ENCODE measurements at places on chromosomes 11 and 22.

GRCh38 chr11:28976012-28976800 lies 868.0 kb downstream of the METTL15 start:
- DNase-seq: no peak

GRCh38 chr22:31604137-31604705 lies 57.8 kb downstream of the PISD start:
- no peak for DNase-seq

DNA sequence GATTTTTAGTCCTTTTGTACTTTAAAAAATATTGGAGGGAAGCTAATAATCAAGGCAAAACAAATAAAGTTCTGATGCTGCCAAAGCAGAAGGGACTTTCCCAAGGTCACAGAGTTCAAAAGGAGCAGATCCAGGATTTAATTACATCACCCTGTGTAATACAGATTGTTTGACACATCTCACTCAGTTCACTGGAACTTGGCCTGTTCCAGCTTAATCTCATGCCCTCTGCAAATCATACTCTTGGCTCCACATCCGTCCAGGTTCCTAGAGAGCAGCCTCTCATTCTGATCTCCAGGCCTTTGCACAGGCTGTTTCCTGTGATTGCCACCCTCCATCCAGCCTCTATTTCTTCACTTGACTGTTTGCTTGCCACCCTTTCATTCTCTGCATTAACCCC lies 151.7 kb downstream of the SPON1 start:
- DNase-seq: no peak

DNA sequence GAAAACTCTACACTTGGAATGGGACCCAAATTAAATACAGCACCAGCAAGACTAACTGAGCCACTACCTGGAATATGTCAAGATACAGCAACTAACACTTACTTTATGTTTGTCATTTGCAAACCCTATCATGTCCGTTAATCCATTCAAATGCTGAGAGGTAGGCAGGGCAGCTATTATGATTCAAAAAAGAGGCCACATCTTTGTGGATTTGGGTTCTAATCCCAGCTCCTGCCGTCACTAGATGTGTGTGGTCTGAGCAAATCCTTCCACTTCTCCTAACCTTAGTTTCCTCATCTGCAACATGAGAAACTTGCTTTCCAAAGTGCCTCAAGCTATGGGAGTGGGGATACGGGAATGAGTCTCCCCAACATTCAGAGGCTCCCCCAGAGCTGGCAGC lies 24.2 kb downstream of the FLI1 start:
- no peak for DNase-seq

DNA sequence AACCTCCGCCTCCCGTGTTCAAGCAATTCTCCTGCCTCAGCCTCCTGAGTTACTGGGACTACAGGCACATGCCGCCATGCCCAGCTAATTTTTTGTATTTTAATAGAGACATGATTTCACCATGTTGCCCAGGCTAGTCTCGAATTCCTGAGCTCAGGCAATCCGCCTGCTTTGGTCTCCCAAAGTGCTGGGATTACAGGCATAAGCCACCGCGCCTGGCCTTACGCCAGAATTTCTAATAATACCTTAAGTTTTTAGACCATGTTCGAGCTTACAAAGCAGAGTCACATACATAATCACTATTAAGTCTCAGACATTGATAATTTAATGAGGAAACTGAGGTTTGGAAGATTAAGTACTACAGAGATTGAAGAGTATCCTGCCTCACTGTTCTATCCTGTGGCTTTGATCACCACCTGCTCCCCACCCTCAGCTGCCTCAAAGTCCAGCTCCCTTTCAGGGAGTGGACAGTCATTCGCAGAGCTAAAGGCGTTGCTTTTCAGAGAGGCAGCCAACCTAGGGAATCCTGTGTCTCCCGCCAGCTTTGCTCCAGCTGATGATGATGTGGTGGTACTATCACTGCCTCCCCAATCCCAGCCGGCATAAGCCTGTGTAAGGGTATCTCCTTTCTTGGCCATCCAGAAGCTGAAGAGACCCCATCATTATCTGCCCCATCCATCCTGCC lies 7.7 kb downstream of the UBASH3B start:
- no peak for DNase-seq

DNA sequence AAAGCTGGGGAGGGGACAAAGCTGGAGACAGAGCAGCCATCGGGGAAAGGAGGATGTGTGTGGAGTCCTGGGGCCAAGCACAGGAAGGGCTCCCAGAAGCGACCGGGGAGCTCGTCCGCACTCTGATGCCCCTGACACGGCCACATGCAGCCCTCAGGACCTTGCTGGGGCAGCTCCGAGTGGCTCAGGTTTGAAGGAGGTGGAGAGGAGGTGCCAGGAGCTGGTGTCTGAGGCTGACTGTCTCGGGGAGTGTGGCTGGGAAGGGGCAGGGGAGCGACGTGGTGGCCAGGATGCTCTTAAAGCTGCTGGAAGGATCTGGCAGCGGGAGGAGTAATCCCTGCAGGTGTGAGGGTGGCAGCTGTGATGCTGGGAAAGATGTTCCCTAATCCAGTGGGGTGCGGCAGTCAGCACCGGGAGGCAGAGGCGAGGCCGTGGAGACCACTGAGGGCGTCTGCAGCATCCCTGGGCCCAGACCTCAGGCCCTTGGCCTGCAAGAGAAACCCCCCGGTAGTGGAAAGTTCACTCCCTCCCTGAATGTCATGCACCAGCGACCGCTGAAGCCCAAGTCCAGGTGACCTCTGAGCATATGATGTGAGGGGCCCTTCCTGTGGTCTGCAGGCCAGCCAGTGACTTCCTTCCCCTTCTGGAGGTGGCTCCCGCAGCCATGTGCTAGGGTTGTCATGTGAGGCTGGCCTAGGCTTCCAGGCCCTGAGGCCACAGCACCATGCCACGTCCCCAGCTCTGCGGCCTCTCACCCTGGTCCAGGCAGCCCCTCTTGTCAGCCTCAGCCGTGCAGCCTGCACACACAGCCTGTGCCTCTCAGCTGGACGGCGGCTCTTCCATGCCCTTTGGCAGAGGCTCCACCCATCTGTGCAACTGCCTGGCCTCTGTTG lies 17.2 kb upstream of the CTSD start:
- no peak for DNase-seq

- DNase-seq: no peak
Measured at GRCh38 chr11:9605742-9606141, 32.3 kb downstream of the WEE1 start.

DNA sequence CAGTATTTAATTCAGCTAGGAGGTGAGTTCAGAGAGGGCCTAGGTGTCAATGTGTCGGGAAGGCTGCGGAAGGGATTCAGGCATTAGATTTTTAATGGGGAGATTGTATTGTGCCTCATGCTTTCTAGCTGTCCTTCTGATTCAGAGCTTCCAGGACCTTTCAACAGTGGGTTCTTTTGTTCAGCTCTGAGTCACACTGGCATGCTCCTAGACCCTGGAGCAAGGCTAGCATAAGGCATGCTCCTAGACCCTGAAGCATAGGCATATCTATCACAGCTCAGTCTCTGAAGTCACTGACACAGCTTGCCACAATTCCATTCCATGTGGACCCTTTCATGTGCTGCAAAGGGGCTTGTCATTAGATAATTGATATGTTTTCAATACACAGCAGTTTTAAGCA lies 396.9 kb downstream of the RAB38 start:
- no peak for DNase-seq

GRCh38 chr11:104148706-104149105 lies 15.2 kb downstream of the PDGFD start:
- no peak for DNase-seq

- no peak for DNase-seq
Measured at GRCh38 chr11:29027436-29027835, 919.2 kb downstream of the METTL15 start.

DNA sequence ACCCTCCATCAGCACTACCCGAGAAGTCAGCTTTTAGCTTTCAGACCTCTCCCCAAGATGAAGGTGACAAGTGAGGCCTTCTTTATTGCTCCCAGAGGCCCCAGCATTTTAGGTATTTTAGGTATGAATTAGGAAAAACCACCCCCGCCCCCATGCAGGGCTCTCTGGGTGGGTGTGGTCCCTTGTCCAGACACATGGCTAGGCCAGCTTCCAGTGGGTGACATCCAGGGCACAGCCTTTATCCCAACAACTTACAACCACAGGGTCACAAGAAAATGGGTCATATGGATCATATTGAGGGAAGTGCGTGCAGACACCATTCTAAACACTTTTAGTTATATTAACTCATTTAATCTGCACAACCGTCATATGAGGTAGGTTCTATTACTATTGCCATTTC lies 42.1 kb downstream of the RIBC2 start:
- no peak for DNase-seq

GRCh38 chr11:14813516-14813915 lies 78.5 kb downstream of the CYP2R1 start:
- no peak for DNase-seq

DNA sequence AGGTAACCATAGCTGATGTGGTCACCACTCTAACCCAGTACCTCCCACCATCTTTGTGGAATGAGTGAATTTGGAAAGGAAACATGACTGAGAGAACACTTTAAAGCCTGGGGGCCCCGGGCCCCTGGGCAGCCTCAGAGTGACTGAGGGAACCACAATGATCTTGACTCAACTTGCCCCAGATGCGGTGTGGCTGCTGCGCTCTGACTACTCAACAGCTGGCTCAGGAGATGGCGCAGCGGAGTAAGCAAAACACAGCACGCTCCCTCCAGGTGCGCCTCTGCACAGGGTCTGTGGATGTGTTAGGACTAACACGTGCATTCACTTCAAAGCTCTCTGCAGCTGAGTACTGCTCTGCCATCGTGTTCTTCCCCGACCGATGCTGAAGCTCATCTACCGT lies 5.9 kb downstream of the RNF215 start:
- no peak for DNase-seq

- DNase-seq: no peak
Measured at GRCh38 chr11:109026891-109027489, 362.1 kb downstream of the DDX10 start.

DNA sequence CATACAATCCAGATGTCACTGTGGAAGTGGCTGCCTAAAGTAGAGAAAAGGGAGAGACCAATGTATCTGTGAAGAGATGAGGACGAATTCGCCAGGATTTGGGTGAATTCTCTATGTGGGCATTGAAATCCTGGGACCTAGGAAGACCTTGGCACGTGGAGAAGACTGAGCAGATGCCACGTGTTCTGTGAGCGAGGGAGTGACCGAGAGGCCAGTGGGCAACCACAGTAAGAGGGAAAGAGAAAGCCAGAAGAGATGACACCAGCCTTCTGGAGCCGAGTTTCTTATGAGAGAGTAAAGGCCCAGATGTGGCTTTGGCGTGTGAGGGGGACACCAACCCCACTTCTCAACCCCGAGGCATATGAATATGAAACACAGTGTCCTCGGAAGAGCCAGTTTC lies 228.1 kb downstream of the BUD13 start:
- DNase-seq: no peak

GRCh38 chr11:72468289-72468688 lies 34.0 kb upstream of the CLPB start:
- no peak for DNase-seq

GRCh38 chr11:57493507-57494503 lies 21.7 kb downstream of the SLC43A1 start:
- DNase-seq: peak; percentile 69

DNA sequence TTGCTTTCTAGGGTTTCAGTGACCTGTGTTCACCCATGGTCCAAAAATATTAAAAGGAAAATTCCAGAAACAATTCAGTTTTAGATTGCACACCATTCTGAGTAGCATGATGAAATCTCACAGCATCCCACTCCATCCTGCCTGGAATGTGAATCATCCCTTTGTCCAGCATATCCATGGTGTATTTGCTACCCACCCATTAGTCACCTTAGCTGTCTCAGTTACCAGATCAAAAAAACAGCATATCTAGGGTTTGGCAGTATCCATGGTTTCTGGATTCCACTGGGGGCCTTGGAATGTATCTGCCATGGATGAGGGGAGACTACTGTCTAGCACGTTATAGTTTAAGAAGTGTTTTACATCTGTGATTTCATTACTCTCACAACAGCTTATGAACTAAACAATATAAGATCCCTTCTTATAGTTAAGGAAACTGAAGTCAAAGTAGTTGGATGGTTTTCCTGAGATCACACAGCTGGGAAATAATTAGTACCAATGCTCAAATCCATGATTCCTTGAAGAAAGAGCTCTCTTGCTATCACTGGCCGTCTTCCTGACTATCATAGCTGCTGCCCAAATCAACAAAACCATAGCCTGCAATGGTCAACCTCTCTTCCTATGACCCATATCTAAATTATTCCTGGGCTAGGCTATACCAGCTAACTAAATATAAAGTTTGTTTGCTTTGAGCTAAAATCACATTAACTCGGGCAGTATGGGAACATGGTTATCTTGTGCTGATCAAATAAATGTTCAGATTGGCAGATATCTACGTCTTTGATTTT lies 122.6 kb downstream of the MICAL2 start:
- DNase-seq: no peak

- no peak for DNase-seq
Measured at GRCh38 chr22:26952004-26952403, 294.6 kb downstream of the MIAT start.

DNA sequence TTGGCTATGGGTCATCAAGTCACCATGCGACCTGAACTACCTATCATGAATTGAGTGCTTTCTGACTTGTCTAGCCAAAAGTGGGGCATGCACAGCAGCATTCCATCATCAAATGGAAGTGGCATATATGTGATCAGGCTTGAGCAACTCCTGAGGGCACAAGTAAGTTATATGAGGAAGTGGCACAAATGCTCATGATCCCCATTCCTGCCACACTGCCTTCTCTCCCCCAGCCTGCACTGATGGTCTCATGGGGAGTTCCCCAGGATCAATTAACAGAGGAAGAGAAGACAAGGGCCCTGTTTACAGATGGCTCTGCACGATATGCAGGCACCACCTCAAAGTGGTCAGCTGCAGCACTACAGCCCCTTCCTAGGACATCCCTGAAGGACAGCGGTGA lies 21.8 kb downstream of the MS4A4E start:
- no peak for DNase-seq

DNA sequence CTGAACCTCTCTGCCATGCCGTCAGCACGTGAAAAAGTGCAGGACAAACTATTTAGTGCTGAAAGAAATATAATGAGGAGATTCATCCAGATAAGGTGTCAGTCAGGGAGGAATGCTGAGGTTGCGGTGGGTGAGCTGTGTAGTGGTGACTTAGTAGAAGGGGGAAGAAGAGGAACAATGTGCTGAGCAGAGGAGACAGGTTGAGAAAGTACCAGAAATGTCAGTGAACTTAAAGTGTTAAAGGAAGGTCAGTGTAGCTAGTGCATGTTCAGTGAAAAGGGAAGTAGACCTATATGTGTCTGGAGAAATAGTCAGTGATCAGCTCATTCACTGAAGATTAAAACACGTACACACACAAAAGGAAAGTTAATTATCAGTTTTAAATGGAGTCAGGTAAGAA lies 237.6 kb upstream of the CCDC179 start:
- no peak for DNase-seq

- DNase-seq: no peak
Measured at GRCh38 chr11:84522331-84522730, 1104.8 kb downstream of the DLG2 start.

DNA sequence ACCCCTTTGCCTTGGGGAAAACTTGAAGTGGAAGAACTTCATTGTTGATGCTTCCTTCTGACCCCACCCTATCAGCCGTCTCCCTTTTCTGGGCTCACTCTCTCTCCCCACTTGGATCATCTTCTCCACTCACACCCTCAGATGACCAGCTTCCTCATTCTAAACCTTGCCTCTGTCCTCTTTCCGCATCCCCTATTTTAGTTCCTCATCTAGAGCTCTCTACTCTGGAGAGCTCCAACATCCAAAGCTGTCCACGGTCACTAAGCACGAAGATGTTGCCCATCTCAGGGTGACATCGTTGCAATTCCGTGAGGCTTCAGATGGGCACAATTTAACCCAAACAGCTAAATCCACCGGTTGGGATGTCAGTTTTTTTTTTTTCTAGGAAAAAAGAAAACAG lies 31.6 kb upstream of the ME3 start:
- DNase-seq: no peak
